ENCODE measurements at places on chromosomes 4 and X. TPM values are rescaled to one million over a fixed set of nuclear protein-coding genes. Genes with fewer than 3 reads are reported as not detected.

MANBA gene
- 52.5 TPM for total RNA-seq

CT55 gene
- total RNA-seq = not detected

BGN gene
- 106 TPM for total RNA-seq

STAP1 gene
- 0.44 TPM for total RNA-seq

BMPR1B gene
- total RNA-seq = 13.0 TPM

TMEM31 gene
- total RNA-seq = not detected

GAGE13 gene
- total RNA-seq = not detected

COPS4 gene
- 88.5 TPM for total RNA-seq

NDST3 gene
- 8.2 TPM for total RNA-seq

TLR1 gene
- total RNA-seq = 9.6 TPM

TMEM129 gene
- total RNA-seq = 26.9 TPM

PLP1 gene
- 123 TPM for total RNA-seq

CXorf65 gene
- not detected for total RNA-seq

GALNTL6 gene
- total RNA-seq = 9.6 TPM

GAGE2A gene
- not detected for total RNA-seq

KDR gene
- 211 TPM for total RNA-seq

UBE2A gene
- 50.6 TPM for total RNA-seq

FAM184B gene
- total RNA-seq = 20.3 TPM

TKTL1 gene
- 2.3 TPM for total RNA-seq

TBC1D9 gene
- 64.2 TPM for total RNA-seq

NUDT10 gene
- 13.7 TPM for total RNA-seq

ZFP42 gene
- total RNA-seq = 0.33 TPM

CYP2U1 gene
- total RNA-seq = 13.5 TPM

STPG2 gene
- 1.2 TPM for total RNA-seq

CYSLTR1 gene
- 5.2 TPM for total RNA-seq

SPANXD gene
- total RNA-seq = not detected

RIBC1 gene
- 1.8 TPM for total RNA-seq

ZNF157 gene
- total RNA-seq = 2.6 TPM

EFHC2 gene
- total RNA-seq = 4.4 TPM

CSAG1 gene
- total RNA-seq = not detected

LDB2 gene
- 108 TPM for total RNA-seq

SH3BGRL gene
- 106 TPM for total RNA-seq

ARL9 gene
- 0.99 TPM for total RNA-seq

ITM2A gene
- 104 TPM for total RNA-seq

GABRB1 gene
- total RNA-seq = 3.4 TPM

TEX13B gene
- not detected for total RNA-seq

TMPRSS11F gene
- not detected for total RNA-seq

CA5B gene
- 24.4 TPM for total RNA-seq

SPACA5 gene
- total RNA-seq = not detected

KIAA1210 gene
- total RNA-seq = 0.33 TPM

HAND2 gene
- 0.33 TPM for total RNA-seq

SFRP2 gene
- total RNA-seq = 103 TPM

WWC2 gene
- total RNA-seq = 48.1 TPM

GPR50 gene
- not detected for total RNA-seq

FDCSP gene
- total RNA-seq = not detected

Data from camera-type eye (tissue), 1 donor.